ENCODE measurements at places on chromosomes 1 and 21. TPM values are rescaled to one million over a fixed set of nuclear protein-coding genes. Genes with fewer than 3 reads are reported as not detected.
A peak's percentile ranks its signal among the peaks of the same experiment; 100 is the strongest.

Gene KRTAP19-1
- not detected for total RNA-seq

Gene EEIG2
- total RNA-seq, result 1.0 TPM

Gene PRDM16
- total RNA-seq, result 0.20 TPM

Gene SERTAD4
- total RNA-seq, result 0.17 TPM

DNA sequence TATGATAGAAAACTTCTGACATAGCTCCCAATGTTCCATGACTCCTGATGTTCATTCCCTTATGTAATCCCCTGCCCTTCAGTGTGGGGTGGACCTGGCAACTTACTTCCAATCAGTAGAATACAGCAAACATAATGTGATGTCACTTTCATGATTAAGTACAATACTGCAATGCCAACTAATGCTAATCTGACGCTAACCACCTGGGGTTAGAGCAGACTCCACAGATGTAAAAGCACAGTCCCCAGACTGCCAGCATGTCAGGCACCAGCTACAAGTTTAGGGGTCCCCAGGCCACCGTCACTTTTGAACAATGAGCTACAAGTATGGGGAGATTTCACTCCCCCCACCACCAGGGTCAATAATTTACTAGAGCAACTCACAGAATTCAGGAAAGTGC lies 32.3 kb upstream of the FBXO28 start:
- H3K4me1 ChIP-seq, result no peaks in the 10 kb centered on the region
- H3K27me3 ChIP-seq, result peaks cover 8% of the 10 kb centered on the region
- no peaks in the 10 kb centered on the region for H3K36me3 ChIP-seq
- H3K4me3 ChIP-seq, result no peak overlapping the region
- no peak overlapping the region for H3K27ac ChIP-seq

DNA sequence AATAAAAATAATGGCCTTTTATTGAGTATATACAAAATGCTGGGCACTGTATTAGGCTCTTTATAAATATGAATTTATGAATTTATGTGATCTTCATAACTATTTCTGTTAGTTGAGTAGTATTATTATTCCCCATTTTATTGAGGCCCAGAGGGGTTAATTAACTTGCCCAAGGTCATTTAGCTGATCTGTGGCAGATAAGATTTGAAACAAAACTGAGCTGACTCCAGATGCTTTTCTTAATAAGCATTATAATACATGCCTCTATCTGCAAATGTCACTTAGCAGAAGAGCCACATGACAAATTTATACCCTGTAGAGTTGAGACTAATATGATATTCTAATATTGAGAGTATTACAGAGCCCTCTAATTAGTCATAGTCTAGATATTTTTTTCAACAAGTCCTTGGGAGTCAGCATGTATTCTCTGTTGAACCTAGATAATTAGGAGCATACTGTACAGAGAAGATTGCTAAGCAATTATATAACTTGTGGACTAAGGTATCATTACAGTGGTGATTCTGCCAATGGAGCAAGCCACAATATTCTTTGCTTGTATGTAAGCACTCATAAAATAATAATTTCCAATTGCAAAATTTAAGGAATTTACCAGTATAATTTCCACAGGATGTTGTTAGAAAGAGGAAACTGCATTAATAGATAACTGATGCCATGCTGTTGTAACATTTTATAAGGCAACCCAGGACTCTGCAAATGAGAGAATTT lies 112.0 kb downstream of the LRRC40 start:
- no peak overlapping the region for H3K27ac ChIP-seq
- H3K27me3 ChIP-seq, result no peaks in the 10 kb centered on the region
- no peaks in the 10 kb centered on the region for H3K36me3 ChIP-seq

GRCh38 chr1:109712321-109712864 lies 342 bp downstream of the GSTM5 start:
- no peaks in the 10 kb centered on the region for H3K4me1 ChIP-seq
- no peak for DNase-seq
- peak overlapping the region; percentile 46 for H3K4me3 ChIP-seq
- no peaks in the 10 kb centered on the region for H3K27me3 ChIP-seq
- H3K27ac ChIP-seq, result no peak overlapping the region
